ENCODE measurements at places on chromosomes 1 and 21. TPM values are rescaled to one million over a fixed set of nuclear protein-coding genes. Genes with fewer than 3 reads are reported as not detected.

SLC16A4 gene
- 0.45 TPM for total RNA-seq

BTG3 gene
- 29.0 TPM for total RNA-seq

PHC2 gene
- total RNA-seq = 34.5 TPM

SPRR1A gene
- total RNA-seq = not detected

TDRD5 gene
- total RNA-seq = not detected

LAD1 gene
- not detected for total RNA-seq

GSTM3 gene
- 41.1 TPM for total RNA-seq

HSPB7 gene
- total RNA-seq = not detected

FLVCR1 gene
- 9.1 TPM for total RNA-seq

FNDC5 gene
- total RNA-seq = not detected

MRAP gene
- total RNA-seq = not detected

RCAN3 gene
- 43.6 TPM for total RNA-seq

TLR5 gene
- total RNA-seq = not detected

SMIM34 gene
- not detected for total RNA-seq

TRIM62 gene
- 5.4 TPM for total RNA-seq

STYXL2 gene
- total RNA-seq = not detected

CNR2 gene
- 0.05 TPM for total RNA-seq

Data from activated naive CD4-positive, alpha-beta T cell treated with anti-CD3 and anti-CD28 coated beads, Interleukin-2, amount 50 U/mL, for 72 hours (primary cell).